ENCODE measurements at places on chromosomes 4 and X.

GRCh38 chr4:70927502-70928137 is 25.5 kb downstream of the MOB1B start:
- DNase-seq, result peak; percentile 35

- no peak for DNase-seq
Observed at GRCh38 chr4:127856813-127857447, 23.8 kb upstream of the PLK4 start.

DNA sequence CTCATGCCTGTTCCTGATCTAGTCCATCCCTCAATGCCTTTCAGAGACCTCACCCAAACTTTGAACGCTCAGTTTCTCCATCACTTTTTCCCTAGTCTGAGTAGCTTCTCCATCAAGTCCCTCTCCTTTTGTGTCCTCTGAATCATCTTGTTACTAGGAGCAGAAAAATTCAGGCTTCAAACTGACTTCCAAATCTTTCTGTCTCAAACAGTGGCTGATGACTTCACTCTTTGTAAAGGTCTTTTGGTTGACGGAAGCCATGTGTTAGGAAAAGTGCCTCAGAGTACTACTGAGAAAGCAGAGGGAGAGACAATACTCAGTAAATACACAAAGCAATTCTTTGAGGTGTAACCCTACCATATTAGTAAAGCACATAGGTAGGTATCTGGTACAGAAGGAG is 65.7 kb upstream of the CAMK2D start:
- no peak for DNase-seq

DNA sequence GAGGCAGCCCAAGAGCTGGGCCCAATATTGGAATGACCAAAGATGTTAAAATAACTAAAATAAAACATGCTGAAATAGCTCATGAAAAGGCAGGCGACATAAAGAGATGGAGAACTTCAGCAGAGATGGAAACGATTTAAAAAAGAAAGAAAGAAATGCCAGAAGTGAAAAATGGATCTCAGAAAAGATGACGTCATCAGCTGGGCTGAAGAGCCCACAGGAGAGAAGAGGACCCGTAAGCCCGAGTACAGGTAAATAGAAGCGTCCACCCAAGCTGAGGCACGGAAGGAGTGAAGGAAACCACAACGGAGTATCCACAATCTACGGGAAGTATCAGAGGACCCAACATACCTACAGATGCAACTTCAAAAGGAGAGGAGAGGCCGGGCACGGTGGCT is 112.8 kb downstream of the AFAP1 start:
- no peak for DNase-seq

DNA sequence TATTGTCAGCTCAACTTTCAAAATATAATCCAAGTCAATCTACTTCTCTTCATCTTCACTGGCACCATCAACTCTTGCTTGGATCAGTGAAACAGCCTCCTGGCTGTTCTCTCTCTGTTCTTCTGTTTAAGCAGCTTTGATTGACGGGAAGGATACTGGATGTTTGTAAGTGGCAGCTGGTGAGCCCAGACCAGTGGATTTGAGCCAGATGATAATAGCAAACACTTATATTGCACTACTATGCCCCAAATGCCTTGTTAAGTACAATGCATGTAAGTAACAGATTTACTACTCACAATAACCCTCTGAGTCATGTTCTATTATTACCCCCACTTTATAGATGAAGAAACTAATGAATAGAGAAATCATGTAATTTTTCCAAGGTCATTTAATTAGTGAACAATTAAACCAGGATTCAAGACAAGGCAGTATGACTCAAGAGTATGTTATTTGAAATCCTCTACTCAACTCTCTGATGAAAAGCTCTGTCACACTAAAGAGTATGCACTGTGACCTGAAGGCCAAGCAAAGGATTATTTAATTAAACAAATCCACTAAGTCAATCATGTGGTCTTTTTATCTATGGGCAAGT is 44.8 kb downstream of the SPANXN3 start:
- DNase-seq, result no peak

DNA sequence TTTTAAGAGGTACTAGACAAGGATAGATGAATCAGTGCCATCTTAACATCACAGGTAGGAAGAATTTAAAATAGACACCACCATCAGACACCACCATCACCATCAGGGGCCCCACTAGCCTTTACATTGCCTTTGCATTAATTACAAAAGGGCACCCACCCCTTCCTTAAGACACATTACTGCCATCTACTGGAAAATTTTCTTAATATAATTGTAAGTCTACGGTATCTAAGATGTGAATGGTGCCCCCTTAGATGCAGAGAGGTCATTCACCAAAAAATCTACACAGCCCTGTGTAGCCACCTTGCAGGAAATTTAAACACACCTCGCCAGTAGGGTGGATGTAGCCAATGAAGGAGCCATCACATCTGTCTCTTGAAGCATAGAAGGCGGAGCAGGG is 184.1 kb downstream of the MID1IP1 start:
- peak; percentile 7 for DNase-seq

- no peak for DNase-seq
Observed at GRCh38 chr4:58175024-58175423, 1064.8 kb upstream of the IGFBP7 start.

- no peak for DNase-seq
Observed at GRCh38 chr4:11441194-11441556, 12.5 kb upstream of the HS3ST1 start.

- DNase-seq, result no peak
Observed at GRCh38 chr4:39716356-39716755, 18.4 kb downstream of the UBE2K start.

DNA sequence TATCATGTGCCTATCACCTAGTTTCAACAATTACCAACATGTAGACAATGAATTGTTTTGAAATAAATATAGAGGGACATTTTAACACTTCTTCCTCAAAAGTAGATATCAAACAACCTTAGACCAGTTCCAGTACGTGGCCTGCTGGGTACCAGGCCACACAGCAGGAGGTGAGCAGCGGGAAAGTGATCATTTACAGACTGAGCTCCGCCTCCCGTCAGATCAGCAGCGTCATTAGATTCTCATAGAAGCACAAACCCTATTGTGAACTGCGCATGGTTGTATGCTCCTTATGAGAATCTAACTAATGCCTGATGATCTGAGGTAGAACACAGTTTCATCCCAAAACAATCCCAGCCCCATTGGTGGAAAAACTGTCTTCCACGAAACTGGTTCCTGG is 6.5 kb downstream of the BBS7 start:
- no peak for DNase-seq

DNA sequence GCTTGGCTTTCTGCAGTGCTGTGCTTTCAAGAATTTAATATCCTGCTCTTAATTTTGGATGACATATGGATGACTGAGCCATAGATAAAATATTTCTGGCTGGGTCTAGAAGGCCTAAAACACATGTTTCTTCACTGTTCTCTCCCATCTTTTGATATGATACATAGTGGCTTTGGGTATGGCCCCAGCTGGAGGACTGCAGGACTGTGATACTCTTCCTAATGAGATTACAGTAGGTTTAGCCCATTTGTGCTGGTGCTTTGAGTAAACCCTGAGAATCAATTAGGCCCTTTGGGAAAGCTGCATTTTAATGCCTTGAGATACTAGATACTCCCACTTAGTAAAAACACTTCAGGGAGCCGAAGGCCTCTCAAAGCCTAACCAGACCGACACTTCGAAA is 38.0 kb downstream of the KIT start:
- DNase-seq, result no peak

GRCh38 chr4:82519072-82519471 is 42.7 kb downstream of the TMEM150C start:
- DNase-seq, result no peak

DNA sequence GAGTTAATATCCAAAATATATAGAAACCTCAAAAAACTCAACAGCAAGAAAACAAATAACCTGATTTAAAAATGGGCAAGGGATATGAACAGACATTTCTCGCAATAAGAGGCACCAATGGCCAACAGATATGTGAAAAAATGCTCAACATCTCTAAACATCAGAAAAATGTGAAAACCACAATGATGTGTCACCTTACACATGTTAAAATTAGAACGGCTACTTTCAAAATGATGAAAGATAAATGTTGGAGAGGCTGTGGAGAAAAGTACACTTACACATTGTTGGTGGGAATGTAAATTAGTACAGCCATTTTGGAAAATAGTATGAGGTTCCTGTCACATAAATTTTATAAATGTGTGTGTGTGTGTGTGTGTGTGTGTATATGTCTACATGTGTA is 731.3 kb downstream of the DMD start:
- no peak for DNase-seq

- DNase-seq, result peak; percentile 6
Observed at GRCh38 chrX:140141444-140142029, 176.2 kb upstream of the CXorf66 start.

DNA sequence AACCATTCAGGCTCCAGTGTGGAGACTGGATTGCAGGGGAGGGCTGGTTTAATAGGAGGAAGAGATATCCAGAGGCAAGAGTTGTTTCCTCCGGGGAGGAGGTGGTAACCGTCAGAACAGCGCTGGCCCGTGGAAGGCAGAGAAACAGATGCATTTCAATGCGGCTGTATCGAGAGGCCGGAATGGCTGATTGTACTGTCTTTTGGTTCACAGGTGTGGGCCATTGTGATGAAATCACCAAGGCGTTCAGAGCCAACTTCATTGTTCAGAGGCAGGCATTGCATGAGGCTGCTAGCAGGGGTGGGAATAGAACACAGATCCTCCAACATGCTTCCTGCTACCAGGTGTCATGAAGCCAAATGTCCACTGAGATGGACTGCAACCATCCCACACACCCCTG is 53.0 kb downstream of the SHOX start:
- no peak for DNase-seq

DNA sequence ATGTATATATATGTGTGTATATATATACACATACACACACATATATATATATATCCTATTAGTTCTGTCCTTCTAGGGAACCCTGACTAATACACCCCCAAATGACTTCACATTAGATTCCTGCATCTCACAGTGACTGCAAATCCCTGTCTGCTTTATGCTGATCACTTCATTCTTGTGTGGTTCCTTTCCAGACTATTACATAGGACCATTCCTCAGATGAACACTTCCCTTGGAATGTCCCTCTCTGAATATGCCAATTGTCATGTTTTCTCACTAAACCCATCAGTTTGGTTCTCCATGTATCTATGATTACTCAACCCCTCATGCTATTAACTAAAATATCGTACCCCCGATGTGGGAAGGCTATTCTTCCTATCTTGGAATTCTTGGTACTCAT is 605.2 kb upstream of the NR3C2 start:
- DNase-seq, result no peak

DNA sequence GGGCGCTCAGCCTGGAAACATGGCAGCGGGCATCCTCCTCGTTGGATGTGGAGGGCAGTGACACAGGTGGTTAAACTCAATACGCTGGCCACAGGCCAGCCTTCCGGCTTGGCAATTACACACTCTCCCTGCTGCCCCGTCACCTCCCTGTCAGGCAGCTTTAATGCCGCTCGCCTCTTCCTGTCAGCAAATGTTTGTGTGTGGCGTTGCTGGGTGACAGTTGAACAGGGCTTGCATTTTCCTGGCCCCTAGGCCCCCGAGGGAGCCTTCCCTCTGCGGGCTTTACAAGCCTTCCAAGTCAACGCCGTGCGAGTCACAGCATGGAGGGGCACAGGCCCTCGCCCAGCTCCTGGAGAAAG is 620.0 kb downstream of the BCOR start:
- peak; percentile 67 for DNase-seq

DNA sequence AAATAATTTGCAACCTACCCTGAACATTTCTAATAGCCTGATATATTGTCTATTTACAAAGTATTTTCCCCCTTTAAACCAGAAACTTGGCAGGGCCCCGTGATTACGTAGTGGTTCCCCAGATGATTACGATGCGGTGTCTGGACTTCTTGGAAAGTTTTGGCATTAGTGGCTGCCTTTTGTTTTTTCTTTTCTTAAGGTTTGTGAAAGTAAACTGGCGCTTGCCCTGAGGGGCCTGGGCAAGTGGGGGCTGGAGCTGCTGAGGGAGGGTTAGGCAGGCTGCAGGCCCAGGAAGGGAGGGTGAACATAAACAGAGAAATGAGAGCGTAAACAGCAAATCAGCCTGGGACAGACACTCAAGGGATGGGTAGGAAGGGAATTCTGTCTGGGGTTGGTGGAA is 123.6 kb upstream of the MSX1 start:
- DNase-seq, result no peak

DNA sequence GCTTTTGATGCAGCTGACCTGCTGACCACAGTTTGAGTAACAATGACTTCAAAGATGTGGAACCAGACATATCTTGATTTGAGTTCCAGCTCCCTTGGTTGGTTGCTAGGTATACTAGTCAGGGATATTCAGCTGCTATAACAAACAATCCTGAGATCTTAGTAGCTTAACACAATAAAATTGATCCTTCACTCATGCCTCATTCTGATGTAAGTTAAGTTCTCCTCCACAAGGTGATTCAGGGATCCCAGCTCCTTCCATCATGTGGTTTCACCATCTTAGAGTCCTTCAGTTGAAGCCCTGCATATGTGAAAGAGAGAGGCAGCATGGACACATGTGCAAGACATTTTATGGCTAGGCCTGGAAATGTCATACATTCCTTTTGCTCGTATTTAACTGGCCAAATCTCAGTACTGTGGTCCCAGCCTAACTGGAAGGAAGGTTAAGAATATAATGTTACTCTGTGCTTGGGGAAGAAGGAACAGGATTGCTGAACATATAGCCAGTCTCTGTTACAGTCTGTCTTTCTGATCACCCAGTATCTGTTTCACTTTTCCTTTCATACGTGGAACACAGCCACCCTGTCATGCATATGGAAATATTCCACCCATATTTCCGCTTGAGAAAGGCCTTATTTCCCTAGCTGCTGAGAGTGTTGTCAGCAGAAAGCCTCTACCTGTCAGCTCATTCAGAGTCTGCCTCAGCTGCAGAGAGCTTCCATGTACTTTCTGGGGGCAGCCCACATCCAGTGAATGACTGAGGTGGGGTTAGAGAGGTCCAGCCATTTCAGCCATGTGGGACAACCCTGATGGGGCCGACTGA is 7.1 kb downstream of the SMIM9 start:
- DNase-seq, result no peak

DNA sequence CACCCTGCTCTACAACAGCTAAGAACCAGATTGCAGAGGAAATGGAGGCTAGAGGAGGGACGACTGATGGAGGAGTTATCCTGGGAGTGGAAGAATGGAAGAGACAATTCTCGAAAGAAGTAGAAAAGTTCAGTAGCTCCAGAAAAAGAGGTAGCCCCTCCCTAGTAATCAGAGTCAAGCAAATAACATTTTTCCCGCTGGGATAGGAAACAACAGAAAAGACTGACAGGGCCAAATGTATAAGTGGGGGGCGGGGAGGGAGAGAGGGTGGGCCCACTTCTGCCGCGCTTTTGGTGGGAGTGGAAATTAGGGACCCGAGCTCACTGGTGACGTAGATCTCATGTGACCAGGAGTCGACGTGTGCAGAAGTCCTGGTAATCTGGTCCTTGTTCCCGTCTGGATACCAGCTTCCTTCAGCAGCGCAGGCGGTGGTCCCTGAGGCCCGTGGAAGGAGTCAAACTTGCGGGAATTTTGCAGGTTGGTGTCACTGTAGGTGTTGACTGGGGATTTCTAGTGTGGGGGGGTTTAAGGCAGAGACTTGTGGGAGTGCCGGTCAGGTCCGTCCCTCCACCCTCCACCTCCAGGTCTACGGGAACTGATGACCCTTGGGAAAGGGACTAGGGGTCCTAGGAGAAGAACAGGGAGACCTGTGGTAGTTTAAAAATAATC is at the start of gene TCEAL9:
TSS of gene TCEAL9 (plus strand) at position 377 of the 669 bp plus-strand sequence. CDS start 1,179 bp downstream, outside the sequence.
- DNase-seq, result peak; percentile 31

- DNase-seq, result peak; percentile 94
Observed at GRCh38 chr4:184355111-184355604, 119.2 kb downstream of the IRF2 start.
